Cardiac septum (tissue), 1 donor: ENCODE measurements at places on chromosomes 6 and 20. TPM values are rescaled to one million over a fixed set of nuclear protein-coding genes. Genes with fewer than 3 reads are reported as not detected.

GRCh38 chr20:37413379-37413778, 67.4 kb downstream of the SRC start:
- no peak for DNase-seq

DNA sequence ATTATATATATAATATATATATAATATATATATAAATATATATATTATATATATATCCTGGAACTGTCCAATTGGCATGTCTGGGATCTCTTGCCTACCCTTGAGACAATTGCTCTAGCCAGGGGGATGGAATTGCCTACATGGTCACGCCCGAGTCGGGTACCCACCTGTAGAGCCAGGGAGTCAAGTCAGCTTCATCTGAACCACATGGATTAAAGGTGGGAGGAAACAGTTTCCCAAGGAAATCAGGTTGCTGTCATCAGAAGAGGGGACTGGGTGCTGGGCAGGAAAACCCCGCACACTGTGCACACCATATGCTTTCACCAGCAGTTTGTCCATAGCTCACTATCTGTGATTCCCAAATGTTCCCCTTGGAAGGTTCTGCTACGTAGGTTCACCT, 252.5 kb upstream of the NOX3 start:
- no peak for DNase-seq

The PRR18 gene
- 0.13 TPM for total RNA-seq

The IL17A gene
- not detected for total RNA-seq

GRCh38 chr6:91874971-91875370, 1288.1 kb upstream of the MAP3K7 start:
- DNase-seq, result no peak

The RBBP8NL gene
- total RNA-seq, result not detected

The RTEL1 gene
- 10.5 TPM for total RNA-seq

- DNase-seq, result no peak
Measured at GRCh38 chr6:120938876-120939472, 395.3 kb downstream of the TBC1D32 start.

DNA sequence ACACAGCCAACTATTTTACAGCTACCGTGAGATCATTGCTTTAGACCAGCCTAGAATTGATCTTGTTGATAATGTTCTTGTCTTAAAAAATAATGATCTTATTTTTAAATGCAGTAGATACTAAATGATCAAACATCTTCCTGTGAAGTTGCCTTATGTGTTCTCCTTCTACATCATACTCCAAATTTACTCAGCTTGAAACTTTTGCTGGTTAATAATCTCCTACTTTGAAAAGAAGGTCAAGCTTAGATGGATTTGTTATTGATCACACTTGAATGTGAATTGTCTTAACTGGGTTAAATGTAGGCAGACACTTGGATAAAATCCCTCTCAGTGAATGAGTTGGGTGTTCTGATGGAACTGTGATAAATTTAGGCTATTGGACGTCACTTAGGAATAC, 91.9 kb downstream of the HAO1 start:
- no peak for DNase-seq

The LY6G6D gene
- not detected for total RNA-seq

GRCh38 chr6:1605893-1606779, 3.6 kb upstream of the FOXC1 start:
- DNase-seq, result no peak

The LRRC73 gene
- 1.5 TPM for total RNA-seq

DNA sequence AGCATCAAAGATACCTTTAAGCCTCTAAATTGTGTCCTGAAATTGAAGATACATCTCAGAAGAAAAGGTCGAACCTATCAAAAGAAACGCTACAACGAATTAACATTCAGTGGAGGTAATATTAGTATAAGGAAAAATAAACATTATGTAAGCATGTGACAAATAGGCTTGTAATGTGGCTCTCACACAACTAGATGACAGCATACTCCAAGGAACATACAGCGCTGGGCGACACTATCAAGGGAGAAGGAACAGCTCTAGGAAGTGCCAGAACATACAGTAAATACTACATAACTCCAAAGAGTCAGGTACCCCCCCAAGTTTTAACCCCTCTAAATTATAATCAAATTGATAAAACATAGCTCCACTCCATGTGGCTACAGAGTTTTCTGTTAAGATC, 103.5 kb downstream of the LAMP5 start:
- no peak for DNase-seq

- no peak for DNase-seq
Measured at GRCh38 chr20:9038791-9039535, 29.9 kb upstream of the PLCB4 start.

DNA sequence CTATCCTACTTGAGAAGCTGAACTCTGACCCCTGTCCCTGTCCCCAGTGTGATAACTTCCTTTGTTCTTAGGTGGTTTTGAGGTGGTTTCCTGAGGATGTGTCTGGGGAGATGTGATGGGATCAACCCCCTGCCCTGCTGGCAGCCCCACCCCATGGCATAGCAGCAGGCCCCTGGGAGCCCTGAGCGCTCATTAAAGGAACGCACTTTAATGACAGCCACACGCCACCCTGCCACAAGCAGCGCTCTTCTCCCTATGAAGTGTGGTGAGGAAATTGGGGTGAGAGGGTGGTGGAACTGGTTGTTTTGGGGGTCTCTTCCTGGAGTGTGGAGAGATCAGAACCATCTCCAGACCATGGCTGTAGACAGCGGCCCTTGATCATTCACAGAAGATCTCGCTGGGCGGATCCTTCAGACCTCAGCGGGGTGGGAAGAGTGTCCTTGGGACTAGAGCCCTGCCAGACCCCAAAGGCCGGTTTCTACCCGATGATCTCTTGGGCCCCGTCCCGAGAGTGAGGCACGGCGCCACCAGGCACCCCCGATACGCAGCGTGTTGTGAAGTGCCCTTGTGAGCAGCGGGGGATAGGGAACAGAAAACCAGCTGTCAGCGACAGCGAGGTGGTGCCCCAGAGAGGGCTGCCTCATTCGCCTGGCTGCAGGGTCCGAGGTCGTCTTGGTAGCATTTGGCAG, 45.4 kb downstream of the SYNJ2 start:
- no peak for DNase-seq

The SLA2 gene
- total RNA-seq, result 0.27 TPM

GRCh38 chr20:21682521-21682954, 22.9 kb upstream of the PAX1 start:
- no peak for DNase-seq

DNA sequence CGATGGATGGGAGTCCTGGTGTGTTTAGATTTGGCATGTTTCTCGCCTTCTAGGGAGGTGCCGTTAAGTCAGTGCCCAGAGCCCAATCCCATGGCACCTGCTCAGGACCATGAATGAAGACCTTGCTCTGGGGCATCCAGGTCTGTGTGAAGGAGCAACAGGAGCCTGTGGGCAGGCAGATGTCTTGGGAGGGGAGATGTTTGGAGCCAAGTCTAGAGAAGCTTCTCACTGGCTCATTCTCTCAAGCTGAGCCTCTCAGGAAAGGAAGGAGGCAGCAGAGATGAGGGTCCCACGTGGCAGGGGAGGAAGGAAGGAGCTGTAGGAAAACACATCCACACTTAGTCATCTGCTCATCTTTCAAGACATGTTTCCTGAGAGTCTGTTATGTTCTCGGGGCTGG, 9.5 kb upstream of the SIRPB1 start:
- DNase-seq, result no peak

DNA sequence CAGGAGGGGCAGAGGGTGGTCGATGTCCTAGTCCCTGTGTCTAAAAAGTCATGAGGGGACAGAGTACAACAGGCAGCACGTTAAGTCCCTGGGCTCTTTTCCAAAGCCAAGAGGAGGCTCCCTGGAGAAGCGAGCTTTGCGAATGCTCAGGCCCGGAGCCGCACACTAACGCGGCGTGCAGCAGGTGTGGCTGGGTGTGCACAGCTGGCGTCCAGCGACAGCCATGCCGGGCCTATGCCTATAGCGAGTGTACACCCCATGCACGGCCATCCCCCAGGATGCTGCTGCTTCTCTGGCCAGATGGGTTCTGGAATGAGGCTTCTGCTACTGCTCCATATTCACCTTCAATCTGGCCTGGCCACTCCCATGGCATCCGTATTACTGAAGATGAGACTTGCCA, 131.3 kb downstream of the PRND start:
- no peak for DNase-seq

GRCh38 chr20:53896041-53896440, 174.4 kb downstream of the BCAS1 start:
- DNase-seq, result no peak

The GNMT gene
- total RNA-seq, result 0.30 TPM

The OPN5 gene
- not detected for total RNA-seq

- no peak for DNase-seq
Measured at GRCh38 chr20:56391596-56392131, 351 bp downstream of the AURKA start.

The TMEM63B gene
- total RNA-seq, result 39.6 TPM

GRCh38 chr6:7878401-7878964, 32.1 kb downstream of the TXNDC5 start:
- peak; percentile 36 for DNase-seq

The MDFI gene
- 4.3 TPM for total RNA-seq

- DNase-seq, result no peak
Measured at GRCh38 chr6:32668226-32668747, 1.8 kb upstream of the HLA-DQB1 start.

The PI16 gene
- total RNA-seq, result 11.9 TPM

DNA sequence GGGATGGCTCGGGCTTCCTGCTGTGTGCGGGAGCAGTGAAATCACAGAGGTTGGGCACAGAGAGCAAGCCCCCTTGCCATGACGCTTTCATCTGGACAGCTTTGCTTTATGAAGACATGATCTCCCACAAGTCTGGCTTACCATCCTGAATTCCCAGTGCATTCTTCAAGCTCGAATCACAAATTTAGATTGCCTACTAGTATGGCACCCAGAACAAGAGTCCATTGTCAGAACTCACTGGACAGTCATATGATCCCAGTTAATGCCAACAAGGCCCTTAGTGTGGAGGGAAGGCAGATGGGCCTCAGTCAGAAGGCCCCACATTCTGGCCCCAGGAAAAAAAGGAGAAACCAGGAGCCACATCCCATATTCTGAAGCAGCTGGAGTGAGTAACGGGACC, 147.3 kb upstream of the FOXQ1 start:
- DNase-seq, result no peak

DNA sequence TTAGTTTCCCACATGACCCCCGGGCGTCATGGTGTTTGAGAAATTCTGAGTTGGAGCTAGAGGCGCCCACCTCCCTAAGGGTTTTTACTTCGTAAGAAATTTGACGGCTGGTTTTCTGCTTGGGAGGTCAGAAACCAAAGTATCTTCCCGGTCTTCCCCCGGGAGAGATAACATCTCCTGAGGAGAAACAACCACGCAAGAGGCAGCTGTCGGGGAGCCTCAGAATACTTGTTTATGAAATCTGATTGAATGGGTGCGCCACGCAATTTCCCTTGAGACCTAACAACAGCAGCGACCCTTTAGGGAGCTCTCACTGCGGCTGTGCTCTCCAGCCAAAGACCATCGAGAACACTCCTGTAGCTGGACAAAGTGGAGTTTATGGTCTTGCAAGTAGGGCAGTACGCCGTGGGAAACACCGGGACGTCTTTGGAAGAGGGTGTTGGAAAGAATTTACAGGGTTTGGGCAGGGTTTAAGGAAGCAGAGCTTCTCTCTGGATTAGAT, 608 bp upstream of the EIF2S2 start:
- DNase-seq, result no peak

The MYB gene
- 0.24 TPM for total RNA-seq

GRCh38 chr6:108115598-108116058, 41.1 kb upstream of the OSTM1 start:
- DNase-seq, result no peak

GRCh38 chr6:11615214-11615602, 77.7 kb downstream of the TMEM170B start:
- no peak for DNase-seq

- DNase-seq, result no peak
Measured at GRCh38 chr20:17497821-17498580, 33.2 kb downstream of the BFSP1 start.

DNA sequence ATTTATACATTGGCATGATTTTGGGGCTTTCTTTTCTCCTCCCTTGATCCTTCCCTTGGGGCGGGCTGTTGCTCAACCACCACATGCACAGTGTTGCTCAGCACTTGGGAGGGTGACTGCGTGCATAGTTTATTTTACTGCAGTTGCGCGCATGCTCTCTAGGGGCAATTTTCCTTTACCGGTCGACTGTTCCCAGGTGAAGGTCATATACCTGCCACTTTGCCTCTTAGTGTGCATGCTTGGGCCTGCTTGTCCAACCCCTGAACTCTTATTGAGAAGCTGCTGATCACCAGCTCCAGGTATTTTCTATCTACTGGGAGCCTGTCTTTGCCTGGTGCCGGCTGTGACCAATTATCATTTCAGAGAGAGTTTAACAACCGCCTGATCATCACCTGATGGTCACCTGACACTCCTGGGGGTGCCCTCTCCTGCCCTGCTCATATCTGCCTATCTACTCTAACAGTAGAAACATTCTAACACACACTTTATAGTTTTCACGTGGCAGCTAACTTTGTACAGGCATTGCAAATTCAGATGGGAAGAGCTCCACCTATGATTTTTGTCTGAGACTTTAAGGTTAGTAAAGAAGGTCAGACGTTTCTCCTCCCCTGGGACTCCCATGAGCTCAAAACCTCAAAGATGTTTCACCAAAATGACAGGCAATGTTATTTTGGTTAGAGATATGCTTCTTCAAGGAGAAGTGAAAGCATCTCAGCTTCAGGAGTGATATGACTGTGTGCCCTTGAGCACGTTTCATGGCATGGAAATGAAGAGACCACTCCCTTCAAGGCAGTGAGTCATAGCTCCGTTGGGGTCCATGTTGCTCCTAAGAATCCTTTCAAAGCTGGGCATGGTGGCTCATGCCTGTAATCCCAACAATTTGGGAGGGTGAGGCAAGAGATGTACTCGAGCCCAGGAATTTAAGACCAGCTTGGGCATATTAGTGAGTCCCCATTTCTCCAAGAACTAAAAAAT, 227.5 kb upstream of the MYLIP start:
- DNase-seq, result no peak

DNA sequence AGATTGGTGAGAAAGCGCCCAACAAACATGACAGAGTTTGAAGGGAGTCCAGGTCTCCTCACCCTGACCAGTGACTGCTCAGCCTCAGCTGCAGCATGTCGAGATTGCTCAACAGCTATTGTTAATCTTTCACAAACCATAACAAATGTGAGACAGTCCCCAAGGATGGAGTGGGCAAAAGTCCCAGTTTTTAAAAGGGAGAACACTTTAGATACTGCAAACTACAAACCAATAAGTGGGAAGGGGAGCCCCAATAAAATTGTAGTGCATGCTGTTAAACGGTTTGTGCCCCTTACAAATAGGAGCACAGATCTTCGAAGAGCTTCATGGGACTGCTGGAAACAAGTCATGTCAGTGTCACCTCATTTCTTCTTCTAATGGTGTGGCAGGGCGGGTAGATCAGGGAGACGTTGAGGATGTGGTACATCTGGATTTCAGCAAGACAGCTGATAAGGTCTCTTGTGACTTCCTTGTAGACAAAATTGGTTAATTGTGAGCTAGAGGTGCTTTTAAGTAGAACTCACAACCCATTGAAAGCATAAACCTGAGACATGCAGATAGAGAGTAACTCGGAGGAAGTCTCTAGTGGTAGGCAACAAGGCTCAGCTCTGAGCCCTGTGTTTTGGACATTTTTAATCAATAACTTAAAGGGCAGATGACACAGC, 134.0 kb upstream of the ARMC2 start:
- DNase-seq, result no peak

The HSPA12B gene
- total RNA-seq, result 9.2 TPM

The DTNBP1 gene
- 19.0 TPM for total RNA-seq
